ENCODE measurements at places on chromosomes 1 and 21.

GRCh38 chr1:20785907-20786252, 1.2 kb downstream of the HP1BP3 start:
- no peak for DNase-seq

GRCh38 chr1:183023146-183023600, at the start of gene LAMC1:
LAMC1 (plus strand) TSS chr1:183023420; CDS start chr1:183023717, 297 bp downstream.
- DNase-seq: peak; percentile 38

DNA sequence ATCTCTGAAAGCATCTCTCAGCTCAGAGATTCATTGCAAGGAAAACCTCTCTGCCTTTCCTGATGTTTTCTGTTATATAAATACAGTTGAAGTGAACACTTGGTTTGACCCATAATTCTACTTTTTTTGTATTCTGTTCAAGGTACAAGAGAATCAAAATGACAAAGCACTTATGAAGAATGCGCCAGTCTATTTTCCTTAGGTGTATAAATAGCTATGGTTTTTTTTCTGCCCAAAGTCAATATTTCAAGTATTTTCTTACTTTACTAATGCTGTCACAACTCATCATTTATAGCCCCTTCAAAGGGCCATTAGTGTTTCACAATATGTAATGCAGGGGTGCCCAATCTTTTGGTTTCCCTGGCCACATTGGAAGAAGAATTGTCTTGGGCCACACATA, 142.5 kb upstream of the C1orf105 start:
- DNase-seq: no peak

DNA sequence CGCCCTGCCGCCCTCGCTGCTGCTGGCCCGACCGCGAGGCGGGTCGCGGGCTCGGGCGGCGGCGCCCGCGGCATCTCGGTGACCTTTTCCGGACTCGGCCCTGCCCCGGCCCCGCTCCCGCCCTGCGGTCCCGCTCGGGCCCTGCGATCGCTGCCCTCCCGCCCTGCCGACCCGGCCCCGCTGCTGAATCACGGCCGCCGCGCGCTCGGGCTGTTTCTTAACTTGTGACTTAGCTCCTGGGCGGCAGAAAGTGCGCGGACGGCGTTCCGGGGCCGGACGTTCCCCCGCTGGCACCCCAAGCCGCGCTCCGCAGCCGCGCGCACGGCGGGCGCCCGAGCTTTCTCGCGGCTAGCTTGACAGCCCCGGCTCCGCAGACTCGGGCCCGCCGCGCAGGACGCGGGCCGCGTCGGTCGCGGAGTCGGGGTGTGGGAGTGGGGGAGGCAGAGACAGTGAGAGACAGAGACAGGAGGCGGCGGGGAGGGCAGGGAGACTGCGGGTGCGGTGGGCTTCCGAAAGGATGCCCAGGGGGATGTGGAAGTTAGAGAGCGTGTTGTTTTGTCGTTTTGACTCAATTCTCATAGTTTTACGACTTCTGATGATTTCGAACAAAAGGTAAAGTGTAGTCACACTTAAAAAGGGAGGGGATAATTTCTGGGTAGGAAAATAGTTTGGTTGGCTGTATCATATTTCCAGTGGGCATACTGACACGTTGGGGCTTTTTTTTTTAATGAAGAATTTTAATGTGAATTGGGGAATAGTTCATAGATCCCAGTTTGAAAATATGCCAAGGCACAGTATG, 49.8 kb downstream of the PRDM2 start:
- DNase-seq: peak; percentile 75

GRCh38 chr1:241714321-241715218, 62.5 kb downstream of the WDR64 start:
- DNase-seq: no peak
